ENCODE measurements at places on chromosomes 12 and 14.

DNA sequence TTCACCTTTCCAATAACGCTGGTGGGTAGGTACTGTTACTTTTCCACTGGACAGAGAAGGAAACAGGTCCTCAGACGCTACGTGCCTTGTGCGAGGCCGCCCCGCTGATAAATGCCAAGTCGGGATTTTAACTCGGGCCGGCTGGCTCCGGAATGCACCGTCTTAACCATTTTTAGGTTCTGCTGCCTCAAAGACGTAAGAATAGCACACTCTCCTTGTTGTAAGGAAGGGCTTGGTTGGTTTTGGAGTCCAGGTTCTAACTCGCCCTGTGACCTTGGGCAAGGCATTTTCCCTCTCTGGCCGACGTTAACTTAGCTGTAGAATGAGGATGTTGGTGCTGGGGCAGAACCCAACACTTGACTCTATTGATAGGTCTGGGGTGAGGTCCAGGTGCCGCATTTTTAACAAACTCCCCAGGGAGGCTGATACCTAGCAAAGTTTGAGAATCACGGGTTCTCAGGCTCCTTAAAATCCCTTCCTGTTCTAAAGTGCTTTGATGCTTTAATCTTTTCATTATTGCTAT lies 814 bp downstream of the ANKRD13A start:
- DNase-seq: no peak

- no peak for DNase-seq
Observed at GRCh38 chr12:51793201-51793600, 55.3 kb downstream of the FIGNL2 start.

DNA sequence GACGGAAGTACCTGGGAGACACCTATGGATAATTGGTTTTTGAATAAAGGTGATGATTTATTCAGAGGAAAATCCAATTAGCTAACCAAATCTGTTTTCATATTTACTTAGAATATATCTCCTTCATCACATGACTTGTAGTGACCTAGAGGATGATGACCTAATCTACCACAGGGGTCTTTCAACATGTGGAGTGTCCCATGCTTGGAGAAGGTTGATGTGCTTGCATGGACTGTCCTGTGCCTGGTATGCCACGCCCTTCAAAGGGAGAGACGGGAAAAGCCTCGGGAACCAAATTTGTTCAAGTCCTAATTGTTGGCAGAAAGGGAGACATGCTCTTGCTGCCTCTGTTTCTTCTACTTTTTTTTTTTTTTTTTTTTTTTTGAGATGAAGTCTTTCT lies 11.8 kb upstream of the PAPLN start:
- no peak for DNase-seq

GRCh38 chr12:42750356-42750755 lies 160.8 kb upstream of the PRICKLE1 start:
- no peak for DNase-seq

Measured in RWPE1 (cell line).